Fibroblast of skin of left biceps (primary cell): ENCODE measurements at places on chromosomes 6 and 20.

- no peak for DNase-seq
Observed at GRCh38 chr20:57526087-57526884, 1.3 kb upstream of the CTCFL start.

- DNase-seq, result no peak
Observed at GRCh38 chr6:47532981-47533585, 55.5 kb downstream of the CD2AP start.

- DNase-seq, result no peak
Observed at GRCh38 chr20:44723798-44724362, 8.7 kb downstream of the CCN5 start.

DNA sequence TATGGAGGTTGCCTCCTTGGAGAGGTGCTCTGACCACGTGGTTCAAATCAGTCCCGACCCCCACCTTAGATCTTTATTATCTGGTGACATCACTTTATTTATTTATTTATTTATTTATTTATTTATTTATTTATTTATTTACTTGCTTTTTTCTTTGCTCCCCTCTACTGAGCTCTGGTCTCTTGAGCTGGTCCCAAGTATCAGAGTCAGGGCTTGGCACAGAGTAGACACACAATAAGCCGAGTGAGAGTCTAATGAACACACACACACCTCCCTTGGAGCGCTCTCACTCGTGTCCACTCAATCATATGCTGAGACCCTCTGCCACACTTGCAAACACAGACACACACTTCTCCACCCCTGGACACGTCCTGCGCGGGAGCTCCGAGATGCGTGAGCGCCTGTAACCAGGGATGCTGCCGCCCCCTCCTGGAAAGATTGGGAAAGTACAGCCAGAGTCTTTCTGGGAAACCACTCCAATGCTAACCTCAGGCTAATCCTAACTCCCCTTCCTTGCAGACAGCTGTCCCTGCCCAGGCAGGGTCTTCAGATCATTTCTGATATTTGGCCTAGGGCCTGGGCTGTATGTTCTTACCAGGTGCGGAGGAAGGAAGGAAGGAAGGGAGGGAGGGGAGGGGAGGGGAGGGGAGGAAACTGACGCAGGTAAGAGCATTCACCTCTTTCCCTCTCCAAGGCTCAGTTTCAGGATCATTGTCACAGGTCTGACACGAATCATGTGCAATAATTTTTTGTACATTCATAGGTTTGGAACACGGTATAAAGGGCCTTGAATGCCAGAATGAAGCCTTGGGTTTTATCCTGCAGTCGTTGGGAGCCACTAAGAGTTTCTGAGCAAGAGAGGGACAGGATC is 70.9 kb downstream of the STK35 start:
- peak; percentile 4 for DNase-seq

GRCh38 chr6:49826743-49827406 is 39.5 kb downstream of the CRISP1 start:
- DNase-seq, result no peak

- no peak for DNase-seq
Observed at GRCh38 chr20:37243937-37244571, 17.6 kb downstream of the GHRH start.

DNA sequence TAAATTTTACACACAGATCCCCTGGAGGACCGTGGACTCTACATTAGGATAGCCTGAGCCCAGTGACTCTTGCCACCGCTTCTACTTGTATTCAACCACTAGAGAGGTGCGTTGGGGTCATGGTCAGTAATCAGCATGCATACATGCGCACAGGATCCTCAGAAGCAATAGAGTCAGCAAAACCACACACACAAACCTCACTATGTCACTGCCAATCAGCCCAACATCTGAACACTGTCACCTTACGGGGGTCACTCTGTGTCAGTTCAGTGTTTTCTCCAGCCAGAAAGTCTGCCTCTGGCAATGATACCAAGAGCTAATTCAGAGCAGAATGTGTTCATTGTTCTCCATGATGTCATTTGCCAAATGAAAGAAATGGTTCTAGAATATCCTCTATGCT is 225.3 kb downstream of the KHDC1L start:
- no peak for DNase-seq

DNA sequence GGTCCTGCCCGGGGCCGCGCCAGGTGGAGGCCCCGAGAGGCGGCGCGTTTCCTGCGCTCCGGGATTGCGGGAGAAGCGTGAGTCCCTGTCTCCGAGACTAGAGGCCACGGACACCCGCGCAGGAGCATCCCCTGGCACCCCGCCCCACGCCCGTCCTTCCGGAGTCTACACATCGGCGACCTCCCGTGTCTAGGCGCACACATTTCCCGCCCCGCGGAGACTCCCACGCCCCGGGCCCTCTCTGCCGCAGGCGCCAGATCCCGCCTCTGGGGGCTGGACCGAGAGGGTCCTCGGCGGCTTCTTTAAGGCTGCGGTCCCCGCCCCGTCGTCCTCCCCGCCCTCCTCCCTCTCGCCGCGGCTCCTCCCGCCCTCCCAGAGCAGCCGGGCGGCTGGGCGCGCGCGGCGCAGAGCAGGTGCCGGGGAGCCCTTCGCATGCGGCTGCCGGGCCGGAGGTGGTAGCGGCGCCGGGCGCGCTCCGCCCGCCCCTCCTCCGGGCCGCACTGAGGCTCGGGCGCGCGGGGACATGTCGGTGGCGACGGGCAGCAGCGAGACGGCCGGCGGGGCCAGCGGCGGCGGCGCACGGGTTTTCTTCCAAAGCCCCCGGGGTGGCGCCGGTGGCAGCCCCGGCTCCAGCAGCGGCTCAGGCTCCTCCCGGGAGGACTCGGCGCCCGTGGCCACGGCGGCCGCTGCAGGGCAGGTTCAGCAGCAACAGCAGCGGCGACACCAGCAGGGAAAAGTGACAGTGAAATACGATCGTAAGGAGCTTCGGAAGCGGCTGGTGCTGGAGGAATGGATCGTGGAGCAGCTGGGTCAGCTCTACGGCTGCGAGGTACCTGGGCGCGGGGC is at the start of gene PPP1R14C:
PPP1R14C (plus strand) TSS at position 375 of the 846 bp plus-strand sequence; CDS start at position 524, 149 bp downstream.
- DNase-seq, result no peak

DNA sequence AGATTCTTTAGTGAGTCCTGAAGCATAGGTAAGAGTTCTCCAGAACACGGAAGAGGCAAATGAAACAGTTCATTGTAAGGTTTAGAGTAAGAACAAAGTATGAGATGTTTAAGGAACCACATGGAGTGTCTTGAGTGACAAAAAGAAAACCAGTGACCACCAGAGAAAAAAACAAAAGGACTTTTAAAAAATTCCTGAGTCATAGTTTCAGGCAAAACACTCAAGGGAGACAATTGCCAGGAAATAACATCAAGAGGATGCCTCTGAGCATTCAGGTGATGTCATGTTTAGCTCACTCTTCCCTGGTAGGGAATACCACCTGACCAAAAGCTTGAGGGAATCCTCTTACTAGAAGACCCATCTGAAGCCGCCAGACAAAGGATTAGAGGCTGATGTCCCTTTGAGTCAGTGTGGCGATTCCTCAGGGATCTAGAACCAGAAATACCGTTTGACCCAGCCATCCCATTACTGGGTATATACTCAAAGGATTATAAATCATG is 110.3 kb downstream of the COL19A1 start:
- DNase-seq, result no peak

- DNase-seq, result no peak
Observed at GRCh38 chr6:42046464-42047212, 3.7 kb upstream of the TAF8 start.

- peak; percentile 81 for DNase-seq
Observed at GRCh38 chr6:17714879-17715851, 8.4 kb upstream of the NUP153 start.

DNA sequence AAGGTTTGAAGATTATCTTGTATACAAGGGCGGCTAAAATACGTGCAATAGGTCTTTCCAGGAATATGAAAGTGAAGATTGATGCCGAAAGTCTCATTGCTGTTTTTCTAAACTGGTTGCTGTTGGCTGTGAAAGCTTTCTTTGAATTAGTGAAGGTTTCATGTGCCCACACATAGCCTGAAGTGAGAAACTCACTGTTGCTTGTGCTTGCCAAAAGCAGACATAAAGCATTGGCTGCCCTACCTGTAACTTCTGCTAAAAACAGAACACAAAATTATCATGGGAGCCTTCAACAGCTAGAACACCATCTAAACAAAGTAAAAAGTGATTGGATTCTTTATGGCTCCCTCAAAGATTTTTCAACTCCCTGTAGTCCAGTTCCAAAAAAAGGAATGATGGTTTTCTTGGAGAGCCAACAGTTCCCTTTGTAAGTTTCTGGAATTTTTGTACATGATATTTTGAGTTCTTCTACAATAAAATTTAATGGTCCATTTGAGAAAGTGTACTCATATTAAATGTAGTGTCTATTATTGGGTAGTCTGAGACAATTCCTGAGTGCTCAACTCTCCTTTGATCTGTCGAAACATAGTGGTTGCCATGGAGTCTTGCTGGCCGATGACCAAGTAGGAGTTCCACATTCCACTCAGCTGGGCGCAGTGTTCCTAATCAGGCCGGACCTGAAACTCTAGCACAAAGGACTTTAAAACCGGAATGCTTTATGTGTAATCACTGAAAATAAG is 68.5 kb downstream of the PLEKHG1 start:
- DNase-seq, result peak; percentile 68

- no peak for DNase-seq
Observed at GRCh38 chr6:100461278-100461916, 3.3 kb downstream of the SIM1 start.
